Upper lobe of left lung (tissue), 6 donors: ENCODE measurements at places on chromosomes 5 and 9.

- DNase-seq = no peak
Measured at GRCh38 chr5:126195410-126196100, 227.7 kb upstream of the GRAMD2B start.

DNA sequence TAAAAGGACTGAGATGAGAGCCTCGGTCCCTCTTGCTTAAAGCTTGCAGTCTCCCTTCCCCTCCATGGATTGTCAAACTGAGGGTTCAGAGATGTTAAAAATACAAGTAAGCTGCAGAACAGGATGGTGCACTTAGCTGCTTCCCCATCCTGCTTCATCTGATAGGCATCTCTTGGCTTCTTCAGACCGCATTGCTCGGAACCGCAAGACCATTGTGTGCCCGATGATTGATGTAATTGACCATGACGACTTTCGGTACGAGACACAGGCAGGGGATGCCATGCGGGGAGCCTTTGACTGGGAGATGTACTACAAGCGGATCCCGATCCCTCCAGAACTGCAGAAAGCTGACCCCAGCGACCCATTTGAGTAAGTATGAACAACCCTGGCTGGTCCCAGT is 65.5 kb upstream of the SAP30L start:
- DNase-seq = no peak

GRCh38 chr5:126647071-126647470 is 46.3 kb downstream of the PHAX start:
- no peak for DNase-seq

DNA sequence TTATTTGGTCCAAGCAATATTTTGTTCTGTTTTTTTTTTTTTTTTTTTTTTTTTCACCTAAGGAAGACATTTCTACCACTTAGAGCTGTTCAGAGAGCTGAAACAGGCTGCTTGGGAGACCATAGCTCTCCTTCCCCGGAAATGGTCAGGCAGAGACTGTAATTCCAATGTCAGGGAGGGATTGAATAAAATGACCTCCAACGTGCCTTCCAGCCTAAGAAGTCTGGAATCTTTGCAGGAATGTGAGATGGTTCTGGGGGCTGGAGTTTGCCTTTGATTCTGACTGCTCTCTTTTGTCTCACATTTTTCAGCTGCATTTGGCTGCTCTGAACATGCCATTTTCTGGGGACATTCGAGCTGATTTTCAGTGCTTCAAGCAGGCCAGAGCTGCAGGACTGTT is 38.3 kb upstream of the TGFBR1 start:
- no peak for DNase-seq

DNA sequence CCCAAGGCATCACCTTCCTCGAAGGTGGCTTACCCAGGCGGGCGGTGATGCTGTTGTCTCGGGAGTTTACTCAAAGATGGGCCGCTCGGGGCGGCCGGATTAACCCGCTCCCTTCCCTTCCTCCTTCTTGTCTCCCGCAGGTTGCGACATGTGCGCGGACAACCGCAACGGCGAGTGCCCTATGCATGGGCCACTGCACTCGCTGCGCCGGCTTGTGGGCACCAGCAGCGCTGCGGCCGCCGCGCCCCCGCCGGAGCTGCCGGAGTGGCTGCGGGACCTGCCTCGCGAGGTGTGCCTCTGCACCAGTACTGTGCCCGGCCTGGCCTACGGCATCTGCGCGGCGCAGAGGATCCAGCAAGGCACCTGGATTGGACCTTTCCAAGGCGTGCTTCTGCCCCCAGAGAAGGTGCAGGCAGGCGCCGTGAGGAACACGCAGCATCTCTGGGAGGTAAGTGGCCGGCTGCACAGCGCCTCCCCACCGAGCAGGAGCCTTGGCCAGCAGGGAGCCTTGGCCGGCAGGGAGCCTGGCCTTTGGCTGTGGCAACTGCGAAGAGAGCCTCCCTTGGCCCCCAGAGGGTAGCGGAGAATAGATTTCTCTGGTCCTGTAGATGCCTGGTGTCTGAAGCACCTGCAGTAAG is 10.6 kb downstream of the PRDM6 start:
- DNase-seq = no peak

- DNase-seq = no peak
Measured at GRCh38 chr9:86546712-86547111, 192.5 kb upstream of the TUT7 start.

DNA sequence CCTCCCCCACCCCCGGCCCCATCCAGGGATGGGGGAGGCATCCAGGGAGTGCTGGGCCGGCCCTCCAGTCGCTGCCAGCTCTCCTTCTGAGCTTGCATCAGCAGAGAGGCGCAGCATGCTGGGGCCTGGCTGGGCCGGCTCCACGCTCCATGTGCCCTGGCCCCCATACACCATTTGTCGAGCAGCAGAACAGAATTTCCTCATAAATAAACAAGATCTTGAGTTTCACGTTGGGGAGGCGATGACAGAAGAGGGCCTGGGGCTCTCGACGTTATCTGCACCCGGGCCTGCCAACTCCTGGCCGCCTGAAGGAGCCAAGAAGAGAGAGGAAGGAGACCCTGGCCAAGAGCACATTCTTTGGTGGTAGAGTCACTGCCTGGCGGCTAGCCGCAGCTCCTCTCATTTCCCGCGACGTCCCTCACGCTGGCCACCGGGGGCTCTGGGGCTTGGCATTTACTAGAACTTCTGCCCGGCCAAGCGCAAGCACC is 177.0 kb downstream of the FGF18 start:
- peak; percentile 88 for DNase-seq

GRCh38 chr5:178580271-178580955 is 9.8 kb downstream of the COL23A1 start:
- DNase-seq = no peak

DNA sequence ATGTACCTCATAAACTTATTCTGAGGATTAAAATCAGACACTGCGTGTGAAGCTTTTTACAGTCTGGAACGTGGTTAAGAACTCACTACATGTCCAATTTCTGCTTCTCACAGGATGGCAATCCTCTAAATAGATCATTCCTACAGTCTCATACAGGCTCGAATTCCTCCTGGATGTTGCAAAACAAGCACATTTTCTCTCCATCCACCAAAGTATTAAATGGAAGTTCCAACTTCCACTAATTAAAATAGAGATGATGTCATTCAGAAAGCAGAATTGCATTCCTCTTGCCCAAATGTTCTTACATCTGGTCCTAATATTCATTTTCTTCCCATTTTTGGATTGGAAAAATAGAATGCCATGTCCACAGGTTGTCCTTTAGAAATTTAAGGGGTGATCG is 145.5 kb upstream of the PCA3 start:
- DNase-seq = no peak

DNA sequence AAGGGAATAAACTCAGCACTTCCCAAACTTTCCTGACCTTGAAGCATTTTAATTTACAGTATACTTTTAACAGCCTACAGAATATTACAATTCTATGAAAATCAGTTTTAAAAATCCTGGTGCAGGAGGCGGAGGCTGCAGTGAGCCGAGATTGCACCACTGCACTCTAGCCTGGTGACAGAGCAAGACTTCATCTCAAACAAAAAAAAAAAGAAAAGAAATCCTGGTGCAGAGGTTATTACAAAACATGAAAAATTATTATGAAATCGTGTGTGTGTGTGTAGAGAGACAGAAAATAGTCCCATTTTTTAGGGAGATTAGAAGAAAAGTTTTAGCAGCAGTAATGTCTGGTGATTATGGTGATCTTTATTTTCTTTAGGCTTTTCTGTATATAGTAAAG is 26.9 kb downstream of the GOLPH3 start:
- no peak for DNase-seq

DNA sequence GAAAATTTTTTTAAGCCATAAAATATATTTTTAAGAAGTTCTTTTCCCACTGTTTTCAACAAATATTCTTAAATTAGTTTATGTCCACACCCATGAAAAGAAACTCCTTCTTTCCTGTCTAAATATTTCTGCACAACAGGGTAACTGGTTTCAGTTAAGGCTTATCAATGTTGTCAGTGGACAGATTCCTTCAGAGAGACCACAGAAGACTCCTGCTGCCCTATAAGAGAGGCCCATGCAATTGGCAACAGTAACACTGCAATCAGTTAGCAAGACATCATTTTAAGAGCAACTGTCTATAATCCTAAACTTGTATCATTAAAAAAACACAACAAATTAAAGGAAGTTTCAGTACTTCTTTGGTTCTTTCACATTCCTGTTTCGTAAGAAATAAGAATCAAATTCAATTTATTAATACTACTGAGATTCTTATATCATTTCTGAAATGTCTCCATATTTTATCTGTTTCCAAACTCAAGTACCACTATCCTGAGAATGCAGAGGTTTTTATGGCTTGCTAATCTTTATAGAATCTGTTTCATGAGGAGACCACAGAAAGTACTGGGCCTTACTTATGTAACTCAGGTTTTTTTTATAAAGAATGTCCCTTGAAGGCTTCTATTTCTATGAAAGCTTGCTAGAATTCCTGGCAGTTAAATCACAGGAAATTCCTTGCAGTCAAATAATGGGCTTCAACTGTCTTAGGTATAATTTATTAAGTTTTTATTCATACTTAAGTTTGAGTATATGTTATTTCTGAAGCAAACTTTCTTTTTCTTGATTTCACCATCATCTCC is 240.2 kb downstream of the RFX3 start:
- DNase-seq = no peak

GRCh38 chr9:122996586-122996985 is 36.9 kb upstream of the GPR21 start:
- no peak for DNase-seq

DNA sequence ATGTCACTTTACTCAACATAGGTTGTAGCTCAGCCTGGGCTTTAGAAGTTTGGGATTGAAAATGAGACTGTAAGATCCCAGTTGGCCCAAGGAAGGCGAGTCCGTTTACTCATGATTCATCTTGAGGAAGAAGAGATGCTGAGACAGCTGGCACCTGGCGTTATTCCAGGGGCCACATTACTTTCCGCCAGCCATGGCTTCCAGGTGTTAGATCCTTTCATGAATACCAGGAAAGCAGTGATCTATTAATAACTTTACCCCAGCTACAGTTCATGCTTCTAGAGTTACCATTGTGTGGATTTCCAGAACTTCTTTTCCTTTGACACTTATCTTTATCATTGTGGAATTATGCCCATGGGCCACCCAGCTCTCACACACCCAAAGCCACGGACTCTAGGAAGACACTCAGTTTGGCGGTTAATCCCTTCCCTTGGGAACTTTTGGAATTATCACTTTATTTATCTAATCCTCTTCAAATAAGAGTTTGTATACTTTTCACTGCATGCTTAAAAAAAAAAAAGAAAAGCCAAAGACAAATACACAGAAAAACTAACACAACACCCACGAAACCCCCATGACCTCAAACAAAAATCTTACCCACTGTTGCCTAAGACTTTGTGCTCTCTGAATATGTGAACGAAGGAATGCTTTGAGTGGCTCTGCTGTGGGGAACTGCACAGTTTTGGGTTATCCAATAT is 26.9 kb downstream of the RAI14 start:
- DNase-seq = no peak
